ENCODE measurements at places on chromosomes 5 and 9.

DNA sequence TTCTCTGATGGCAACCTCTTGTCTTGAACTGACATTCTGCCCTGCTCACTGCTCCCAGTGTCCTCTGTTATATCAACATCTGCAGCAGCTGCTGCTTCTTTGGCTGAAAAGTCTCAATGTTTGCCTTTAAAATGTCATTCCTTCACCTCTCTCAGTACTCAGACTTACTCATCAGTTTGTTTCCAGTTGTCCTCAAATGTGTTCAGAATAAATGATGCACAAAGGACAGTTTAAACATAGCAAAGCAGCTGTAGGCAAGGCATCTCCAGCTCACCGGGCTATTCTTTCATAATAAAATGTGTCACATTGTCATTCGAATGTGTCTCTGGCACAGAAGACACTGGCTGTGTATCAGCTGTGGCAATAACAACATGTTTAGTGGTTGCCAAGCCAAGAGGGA, 590.9 kb upstream of the ZNF608 start:
- no peak for DNase-seq

DNA sequence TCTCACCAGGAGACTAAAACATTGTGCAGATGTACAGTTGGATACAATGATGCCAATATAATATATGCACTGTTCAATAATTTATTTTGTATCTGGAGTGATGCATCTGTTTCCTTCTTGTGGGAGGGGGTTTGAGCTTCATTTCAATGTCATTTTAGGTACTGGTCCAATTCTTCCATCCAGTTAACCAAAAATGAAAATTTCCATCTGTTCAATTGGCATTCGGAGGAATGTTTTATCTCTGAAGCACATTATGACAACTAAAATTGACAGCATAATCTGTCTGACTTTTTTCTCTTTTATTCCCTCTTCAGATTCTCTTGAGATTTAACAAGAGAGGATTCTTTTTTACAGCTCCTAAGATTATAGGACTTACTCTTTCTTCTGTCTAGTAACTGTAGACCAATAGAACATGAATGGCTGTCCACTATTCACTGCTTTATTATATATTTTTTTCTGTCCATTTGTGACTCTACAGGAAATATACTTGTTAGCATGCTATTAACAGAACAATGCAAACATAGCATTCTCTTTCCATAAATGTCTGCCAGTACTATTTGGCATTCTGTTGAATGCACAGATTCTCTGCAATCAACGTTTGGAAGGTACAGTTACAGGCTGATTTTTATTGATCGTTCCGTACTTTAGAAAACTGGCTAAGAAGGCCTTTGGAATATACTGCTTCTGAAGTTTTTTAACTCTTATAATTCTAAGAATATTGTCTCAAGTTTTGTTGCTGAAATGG, 57.8 kb downstream of the NDUFAF2 start:
- no peak for DNase-seq

- no peak for DNase-seq
Observed at GRCh38 chr5:80985600-80986228, 25.6 kb downstream of the RASGRF2 start.

DNA sequence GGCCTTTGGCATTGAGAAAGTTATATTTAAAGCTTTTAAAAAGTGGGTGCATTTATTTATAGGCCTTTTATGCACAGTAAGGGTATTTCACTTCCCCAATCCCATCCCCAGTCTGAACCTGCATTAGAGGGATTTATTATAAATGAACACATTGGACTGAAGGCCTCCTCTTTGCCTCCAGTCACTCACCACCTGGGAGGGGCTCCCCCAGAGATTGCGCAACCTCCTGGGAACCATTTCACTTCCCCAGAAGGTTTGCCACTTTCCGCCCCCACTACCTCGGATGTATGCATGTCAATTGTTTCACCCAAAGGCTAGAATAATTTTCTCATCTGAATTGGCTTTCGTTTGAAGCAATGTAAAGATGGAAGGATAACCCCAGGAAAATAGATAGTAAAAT, 29.8 kb upstream of the VCAN start:
- DNase-seq = no peak

Data from NCI-H526 (cell line).